AG08395 (cell line): ENCODE measurements at places on chromosomes 16 and 17.

- no peak for DNase-seq
Observed at GRCh38 chr16:86978445-86979030, 338.7 kb downstream of the C16orf95 start.

- no peak for DNase-seq
Observed at GRCh38 chr16:79887541-79888540, 287.3 kb upstream of the MAF start.

GRCh38 chr17:20095336-20096080 is 86.3 kb downstream of the SPECC1 start:
- peak; percentile 65 for DNase-seq

GRCh38 chr17:42845556-42845917 is 1.2 kb downstream of the AOC2 start:
- no peak for DNase-seq

- no peak for DNase-seq
Observed at GRCh38 chr16:86610779-86611524, 32.6 kb downstream of the FOXL1 start.

DNA sequence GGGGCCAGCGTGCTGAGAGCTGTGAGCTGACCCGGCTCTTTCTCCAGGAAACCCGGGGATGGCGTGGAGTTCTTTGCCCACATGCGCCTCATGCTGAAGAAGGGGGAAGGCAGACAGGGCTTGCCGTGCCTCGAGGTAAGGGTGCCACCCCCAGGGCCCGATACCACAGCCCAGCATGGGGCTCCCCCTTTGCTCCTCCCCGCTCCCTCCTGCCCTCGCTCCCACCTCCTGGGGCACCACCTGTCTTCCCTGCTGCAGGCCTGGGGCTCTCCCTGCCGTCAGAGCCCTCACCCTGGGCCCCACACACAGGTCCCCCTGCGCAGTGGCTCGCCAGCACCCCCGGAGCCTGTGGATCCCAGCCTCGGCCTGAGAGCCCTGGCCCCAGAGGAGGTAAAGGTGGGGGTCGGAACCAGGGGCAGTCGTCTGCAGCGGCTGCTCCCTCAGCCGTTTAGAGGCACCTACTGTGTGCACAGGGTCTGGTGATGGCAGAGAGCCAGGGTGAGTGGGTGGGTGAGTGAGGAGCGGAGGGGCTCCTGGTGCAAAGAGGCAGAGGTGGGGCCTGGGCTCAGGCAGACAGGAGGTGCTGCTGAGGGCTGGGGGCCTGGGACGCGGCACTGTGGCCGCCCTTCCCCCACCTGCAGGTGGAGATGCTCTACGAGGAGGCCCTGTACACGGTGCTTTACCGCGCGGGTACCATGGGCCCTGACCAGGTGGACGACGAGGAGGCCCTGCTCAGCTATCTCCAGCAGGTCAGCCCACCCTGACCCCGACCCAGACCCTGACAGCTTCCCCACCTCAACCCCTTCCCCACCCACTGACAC is 5.6 kb downstream of the BAIAP3 start:
- no peak for DNase-seq
